ENCODE measurements at places on chromosomes 16 and 17.

DNA sequence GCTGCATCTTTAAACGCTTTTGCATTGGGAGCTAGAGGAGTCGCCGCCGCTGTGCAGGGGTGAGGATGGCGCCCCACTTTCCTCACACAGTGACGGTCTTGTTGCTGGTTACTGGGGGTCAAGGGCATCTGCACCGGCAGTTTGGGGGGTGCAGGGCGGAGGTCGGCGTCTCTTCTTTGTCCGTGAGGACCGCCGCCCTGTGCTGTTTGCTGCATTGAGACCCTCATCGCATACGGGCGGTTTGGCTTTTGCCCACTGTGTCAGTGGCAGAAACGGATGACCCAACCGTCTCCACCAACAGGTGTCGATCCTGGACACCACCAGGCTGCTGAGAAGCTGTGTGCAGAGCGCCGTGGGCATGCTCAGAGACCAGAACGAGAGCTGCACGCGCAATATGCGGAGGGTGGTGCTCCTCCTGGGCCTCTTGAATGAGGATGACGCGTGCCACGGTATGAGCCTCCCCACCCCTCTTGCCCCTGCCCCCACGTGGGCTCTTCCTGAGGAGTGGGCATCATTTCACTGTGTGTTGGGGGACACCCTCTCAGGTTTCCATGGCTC lies 61.2 kb upstream of the ENDOV start:
- DNase-seq, result no peak

- no peak for DNase-seq
These were observed 184.5 kb downstream of the TANC2 start for GRCh38 chr17:63150490-63150889.

GRCh38 chr16:64356267-64356666 lies 765.6 kb downstream of the CDH11 start:
- peak; percentile 51 for DNase-seq

DNA sequence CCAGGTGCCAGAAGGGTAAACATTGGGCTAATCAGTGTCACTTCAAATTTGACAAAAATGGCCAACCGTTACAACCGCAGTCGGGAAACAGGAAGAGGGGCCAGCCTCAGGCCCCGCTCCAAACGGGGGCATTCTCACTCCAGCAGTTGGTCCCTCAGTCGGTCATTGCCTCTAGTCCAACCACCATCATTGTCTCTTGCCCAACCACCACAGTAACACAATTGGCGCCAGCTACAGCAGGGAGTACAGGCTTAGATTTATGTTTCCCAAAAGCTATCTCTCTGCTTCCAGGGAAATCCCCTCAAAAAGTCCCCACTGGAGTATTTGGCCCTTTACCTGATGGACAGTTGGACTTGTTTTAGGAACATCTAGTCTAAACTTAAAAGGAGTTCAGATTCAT lies 20.3 kb downstream of the ALOX15B start:
- DNase-seq, result no peak

- no peak for DNase-seq
These were observed 215.1 kb upstream of the GSE1 start for GRCh38 chr16:85398050-85398451.

- DNase-seq, result no peak
These were observed 1.5 kb downstream of the XPO6 start for GRCh38 chr16:28210264-28210663.

DNA sequence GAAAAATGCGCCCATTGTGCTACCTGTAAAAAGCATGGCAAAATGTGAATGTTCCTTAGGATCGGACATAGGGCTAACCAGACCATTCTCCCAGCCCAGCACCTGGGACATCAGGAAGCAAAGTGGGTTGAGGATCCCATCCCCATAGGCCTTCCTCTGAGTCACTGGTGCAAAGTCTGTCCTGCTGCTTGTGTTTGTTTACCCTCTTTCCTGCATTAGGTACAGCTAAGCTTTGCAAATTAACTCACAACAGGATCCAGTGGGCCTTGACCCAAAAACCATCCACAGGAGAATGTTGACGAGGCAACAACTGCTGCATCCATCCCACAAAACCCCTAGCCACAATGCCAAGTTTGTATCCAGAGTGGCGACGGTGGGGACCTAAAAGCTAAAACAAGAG lies 106.2 kb downstream of the GRIN2A start:
- no peak for DNase-seq
